Aortic smooth muscle cell (primary cell): ENCODE measurements at places on chromosomes 6 and 20. TPM values are rescaled to one million over a fixed set of nuclear protein-coding genes. Genes with fewer than 3 reads are reported as not detected.

Gene ZNF292
- total RNA-seq: 13.9 and 18.7 TPM in 2 replicates

Gene HMGN4
- total RNA-seq: 70.9 and 77.5 TPM in 2 replicates

Gene SOX4
- 16.2 and 21.3 TPM in 2 replicates for total RNA-seq

Gene LAMA5
- 112 and 157 TPM in 2 replicates for total RNA-seq

Gene WFDC6
- not detected in 2 replicates for total RNA-seq

Gene CGAS
- 4.2 and 4.4 TPM in 2 replicates for total RNA-seq

Gene PGM3
- total RNA-seq: 109 and 120 TPM in 2 replicates

Gene CPXM1
- total RNA-seq: under 0.01 and 0.53 TPM in 2 replicates

Gene TREML1
- total RNA-seq: not detected in 2 replicates

Gene PPP1R3D
- 4.0 and 4.4 TPM in 2 replicates for total RNA-seq

Gene SLC32A1
- not detected in 2 replicates for total RNA-seq

Gene OVOL2
- not detected in 2 replicates for total RNA-seq

Gene BEND3
- total RNA-seq: 0.93 and 1.2 TPM in 2 replicates

Gene KCNQ5
- total RNA-seq: 6.7 and 7.5 TPM in 2 replicates

Gene BPI
- 0.50 and 0.79 TPM in 2 replicates for total RNA-seq

Gene DEFB132
- total RNA-seq: not detected in 2 replicates

Gene C20orf202
- not detected in 2 replicates for total RNA-seq

Gene DEFB119
- total RNA-seq: not detected in 2 replicates

Gene PRSS16
- not detected in 2 replicates for total RNA-seq

Gene SLC17A9
- 8.1 and 14.1 TPM in 2 replicates for total RNA-seq

Gene DSP
- 0.25 and 0.53 TPM in 2 replicates for total RNA-seq

Gene SLC22A1
- total RNA-seq: 0.53 and 0.75 TPM in 2 replicates

Gene EDN3
- total RNA-seq: not detected in 2 replicates

Gene SYCP2L
- total RNA-seq: not detected in 2 replicates

Gene LY86
- not detected in 2 replicates for total RNA-seq

Gene OR2H2
- not detected in 2 replicates for total RNA-seq

Gene CFB
- total RNA-seq: 20.3 and 31.2 TPM in 2 replicates
